CD4-positive, alpha-beta T cell treated with Interleukin-2 at 100 ng/mL for 4 hours (primary cell): ENCODE measurements at places on chromosomes 16 and 17.

GRCh38 chr17:2051061-2051932, 3.6 kb upstream of the HIC1 start:
- DNase-seq = no peak

- no peak for DNase-seq
Measured at GRCh38 chr16:71338632-71339031, 19.9 kb upstream of the CALB2 start.

DNA sequence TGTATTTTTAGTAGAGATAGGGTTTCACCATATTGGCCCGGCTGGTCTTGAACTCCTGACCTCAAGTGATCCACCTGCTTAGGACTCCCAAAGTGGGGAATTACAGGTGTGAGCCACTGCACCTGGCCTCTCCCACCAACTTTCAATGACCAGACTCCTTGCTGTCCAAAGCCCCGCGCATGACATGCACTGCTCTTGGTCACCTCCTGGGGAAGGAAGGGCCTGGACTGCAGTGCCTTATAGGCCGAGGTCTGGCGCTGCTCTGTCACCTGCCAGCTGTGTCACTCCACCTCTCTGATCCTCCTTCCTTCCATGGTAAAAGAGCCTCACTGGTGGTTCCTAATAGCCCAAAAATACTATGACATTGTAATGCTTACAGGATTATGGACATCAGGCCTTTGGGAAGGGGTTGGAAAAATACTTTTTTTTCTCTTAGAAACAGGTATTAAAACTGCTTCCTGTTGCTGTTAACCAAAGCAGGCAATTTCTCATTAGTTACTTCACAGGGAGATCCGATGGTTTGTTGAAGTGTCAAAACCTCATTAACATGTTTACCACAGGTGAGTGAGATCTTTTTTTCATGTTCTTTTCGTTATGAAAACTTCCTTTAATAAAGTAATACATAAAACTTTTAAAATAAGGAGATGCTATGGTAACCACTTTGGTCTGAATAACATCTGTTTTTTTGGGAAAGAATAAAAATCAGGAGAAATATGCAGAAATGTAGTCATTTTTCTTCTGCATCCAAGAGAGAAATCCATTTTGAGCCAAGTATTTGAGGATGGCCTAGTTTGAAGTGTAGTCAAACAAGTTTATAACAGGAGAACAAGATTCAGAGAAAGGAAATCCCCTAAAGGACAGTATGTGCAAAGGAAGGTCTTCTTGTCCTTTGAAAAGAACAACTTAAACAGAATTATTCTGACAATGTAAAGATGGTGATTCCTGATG, 35.5 kb downstream of the GRB7 start:
- peak; percentile 53 for DNase-seq

DNA sequence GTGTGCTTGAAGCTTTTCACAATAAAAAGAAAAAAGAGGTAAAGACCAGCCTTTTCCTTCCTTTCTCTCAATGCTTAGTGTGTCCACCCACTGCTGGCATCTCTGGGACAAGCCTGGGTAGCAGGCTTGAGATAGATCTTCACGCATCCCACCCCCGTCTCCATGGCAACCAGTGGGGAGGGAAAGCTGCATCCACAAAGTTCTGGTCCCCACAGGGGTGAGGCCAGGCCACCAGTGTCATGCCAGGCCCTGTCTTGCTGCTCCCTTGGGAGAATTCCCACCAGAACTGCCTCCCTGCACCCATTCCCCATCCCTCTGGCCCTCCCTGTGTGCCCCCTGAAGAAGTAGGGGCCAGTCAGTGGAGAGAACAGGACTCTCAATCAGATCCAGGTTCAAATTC, 259.9 kb downstream of the MRTFB start:
- no peak for DNase-seq

GRCh38 chr17:4551141-4551540, 4.0 kb downstream of the MYBBP1A start:
- DNase-seq = no peak

GRCh38 chr17:13503526-13503925, 98.2 kb downstream of the HS3ST3A1 start:
- no peak for DNase-seq

DNA sequence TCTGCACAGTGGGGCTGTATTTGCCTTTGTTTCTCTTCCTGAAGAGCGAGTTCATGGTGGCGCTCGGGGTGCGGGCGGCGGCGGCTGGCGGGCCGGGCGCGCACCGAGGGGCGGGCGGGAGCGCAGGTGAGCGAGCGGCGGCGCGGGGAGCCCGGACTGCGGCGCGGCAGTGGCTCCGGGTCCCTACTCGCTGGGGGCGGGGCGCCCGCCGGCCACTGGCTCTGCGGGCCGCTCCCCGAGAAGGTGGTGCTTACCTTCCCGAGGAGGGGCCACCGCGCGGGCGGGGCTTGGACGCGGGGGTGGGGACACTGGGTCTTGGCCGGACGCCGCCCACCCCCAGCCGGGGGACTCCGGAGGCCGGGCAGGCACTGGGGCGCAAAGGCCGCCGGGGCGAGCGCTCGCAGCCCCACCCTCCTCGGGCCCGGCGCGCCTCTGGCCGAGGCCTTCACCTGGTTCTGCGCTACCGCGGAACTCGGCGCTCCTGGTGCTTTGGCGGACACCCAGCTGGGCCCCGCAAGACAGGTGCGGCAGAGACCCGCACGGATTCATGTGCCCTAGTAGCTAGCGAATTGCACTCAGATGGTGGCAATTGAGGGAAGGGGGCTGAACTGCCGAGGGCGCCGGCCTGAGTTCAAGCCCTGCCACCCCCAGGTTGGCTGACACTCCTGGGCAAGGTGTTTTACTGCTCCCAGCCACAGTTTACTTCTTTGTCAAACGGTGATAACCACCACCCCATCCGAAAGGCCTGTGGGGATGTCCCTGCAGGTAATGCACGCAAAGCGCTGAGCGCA, at the start of gene PPL:
Gene PPL (minus strand): TSS at position 158 of the 791 bp plus-strand sequence. CDS start 103 bp downstream, at position 55.
- no peak for DNase-seq

GRCh38 chr17:57363998-57364643, 107.8 kb downstream of the MSI2 start:
- DNase-seq = no peak
